ENCODE measurements at places on chromosomes 4 and X.

GRCh38 chrX:110750526-110751189 is 45.0 kb downstream of the CHRDL1 start:
- no peak for DNase-seq

GRCh38 chr4:3773552-3774001 is 7.4 kb downstream of the ADRA2C start:
- no peak for DNase-seq

GRCh38 chr4:166896254-166896653 is 338.0 kb downstream of the SPOCK3 start:
- no peak for DNase-seq

DNA sequence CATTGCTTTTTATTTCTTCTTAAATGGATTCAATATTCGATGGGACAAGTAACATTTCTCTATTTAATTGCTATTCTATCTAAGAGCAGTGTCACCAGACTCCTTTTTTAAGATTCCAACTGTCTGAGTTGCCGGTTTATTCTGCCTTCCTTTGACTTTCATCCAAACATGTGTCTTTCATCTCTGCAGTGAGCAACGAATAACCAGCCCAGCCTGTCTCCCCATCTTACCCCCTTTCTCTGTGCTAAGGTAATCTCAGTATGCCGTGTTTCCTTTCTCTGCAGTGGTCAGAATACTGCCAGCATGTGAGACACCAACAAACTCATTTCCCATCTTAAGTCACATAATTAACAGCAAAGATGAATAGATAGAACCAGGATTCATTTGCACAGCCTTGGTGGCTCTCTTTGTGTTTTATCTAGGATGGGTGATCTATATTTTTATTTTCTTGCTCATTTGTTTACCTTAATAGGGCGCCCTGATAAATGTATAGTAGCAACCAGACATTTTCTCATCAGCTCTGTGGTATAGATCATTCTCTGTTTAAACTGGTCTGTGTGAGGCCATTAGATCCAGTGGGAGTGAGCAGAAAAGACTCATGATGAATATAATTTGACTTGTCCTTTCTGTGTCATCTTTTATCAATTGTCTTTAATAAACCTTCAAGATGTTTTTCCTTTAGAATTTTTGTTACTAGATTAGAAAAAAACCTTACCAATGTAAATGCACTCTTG is 394.8 kb upstream of the IGFBP7 start:
- DNase-seq, result no peak

DNA sequence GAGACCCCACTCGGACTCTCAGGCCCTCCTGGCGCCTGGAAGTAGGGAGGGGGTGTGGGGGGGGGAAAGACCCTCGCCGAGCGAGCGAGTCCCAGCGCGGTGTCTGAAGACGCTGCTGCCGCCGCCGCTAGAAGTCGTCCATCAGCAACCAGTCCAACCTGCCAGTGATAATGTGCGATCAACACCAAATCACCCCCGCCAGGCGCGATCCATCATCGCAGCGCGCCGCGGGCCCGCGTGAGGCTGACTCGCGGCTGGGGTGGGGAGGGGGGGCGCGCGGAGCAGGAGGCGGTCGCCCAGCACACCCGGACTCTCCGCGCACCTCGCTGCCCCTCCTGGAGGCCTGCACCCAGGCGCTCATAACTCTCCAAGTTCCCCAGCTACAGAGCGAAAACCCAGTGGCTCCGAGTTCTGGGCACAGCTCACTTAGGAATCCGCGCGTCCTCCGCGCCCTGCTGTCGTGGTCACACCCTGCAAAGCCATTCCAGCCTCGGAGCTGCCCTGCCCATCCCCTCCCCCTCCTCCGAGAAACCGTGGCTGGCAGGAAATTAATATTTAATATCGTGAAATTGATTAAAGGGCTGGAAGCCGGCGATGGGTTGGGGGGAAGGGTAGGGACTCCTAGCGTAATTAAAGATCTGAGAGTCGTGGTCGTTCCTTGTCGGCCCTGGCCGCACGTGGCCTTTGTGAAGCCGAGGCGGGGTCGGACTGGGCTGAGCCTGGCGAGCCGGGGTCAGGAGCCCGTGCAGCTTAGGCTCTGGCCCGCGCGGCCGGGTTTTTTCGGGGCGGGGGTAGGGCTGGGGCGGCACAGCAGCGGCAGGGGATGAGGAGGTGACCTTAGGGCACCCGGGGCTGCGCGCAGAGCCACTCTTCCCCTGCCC is 58.1 kb upstream of the BCOR start:
- no peak for DNase-seq

GRCh38 chrX:118654331-118654730 is 73.1 kb upstream of the IL13RA1 start:
- no peak for DNase-seq

- DNase-seq, result no peak
These were observed 25.6 kb downstream of the ZBTB49 start for GRCh38 chr4:4315461-4316149.

DNA sequence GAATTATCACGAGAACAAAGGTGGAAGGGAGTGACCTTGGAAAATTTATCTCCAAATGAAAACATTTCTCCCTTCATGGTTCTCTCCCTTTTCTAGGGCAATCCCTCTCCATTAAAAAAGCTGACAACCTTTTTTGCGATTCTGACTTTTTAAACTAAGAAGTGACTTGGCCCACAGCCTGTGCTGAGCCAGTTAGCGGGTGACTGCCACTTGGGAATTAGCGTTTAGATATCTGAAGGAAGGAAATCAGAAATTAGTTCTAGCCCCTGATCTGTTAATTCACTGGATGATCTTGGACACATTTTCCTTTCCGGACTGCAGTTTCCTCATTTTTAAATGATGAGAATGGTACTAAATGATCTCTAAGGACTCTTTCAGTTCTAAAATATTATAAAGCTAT is 245.0 kb downstream of the FBXO8 start:
- DNase-seq, result no peak

DNA sequence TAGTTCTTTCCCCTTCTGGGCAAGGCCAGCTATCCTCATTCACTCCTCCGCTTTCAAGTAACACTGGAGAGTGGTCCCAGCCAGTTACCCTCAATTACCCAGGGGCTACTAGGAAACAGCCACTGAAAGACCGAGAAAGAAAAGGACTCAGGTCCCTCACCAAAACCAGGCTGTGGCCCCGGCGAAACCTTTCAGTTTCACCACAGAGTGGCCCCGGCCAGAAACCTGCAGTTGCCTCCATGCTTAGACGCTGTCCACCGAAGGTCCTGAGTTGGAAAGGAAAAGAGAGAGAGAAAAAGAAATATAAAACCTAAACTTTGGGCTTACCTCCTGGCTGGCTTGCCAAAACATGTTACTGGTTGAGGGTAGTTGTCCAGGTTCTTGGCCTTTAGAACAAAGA is 5.0 kb upstream of the AREG start:
- no peak for DNase-seq

Measured in stimulated activated CD8-positive, alpha-beta memory T cell treated with anti-CD3 and anti-CD28 coated beads, Interleukin-4, amount 100 ng/mL, for 4 hours (primary cell).